ENCODE measurements at places on chromosomes 3 and 15.
A peak's percentile ranks its signal among the peaks of the same experiment; 100 is the strongest.

GRCh38 chr3:21043139-21043538, 707.9 kb downstream of the ZNF385D start:
- DNase-seq = no peak

GRCh38 chr3:109122690-109123089, 4.8 kb upstream of the MORC1 start:
- DNase-seq = no peak

DNA sequence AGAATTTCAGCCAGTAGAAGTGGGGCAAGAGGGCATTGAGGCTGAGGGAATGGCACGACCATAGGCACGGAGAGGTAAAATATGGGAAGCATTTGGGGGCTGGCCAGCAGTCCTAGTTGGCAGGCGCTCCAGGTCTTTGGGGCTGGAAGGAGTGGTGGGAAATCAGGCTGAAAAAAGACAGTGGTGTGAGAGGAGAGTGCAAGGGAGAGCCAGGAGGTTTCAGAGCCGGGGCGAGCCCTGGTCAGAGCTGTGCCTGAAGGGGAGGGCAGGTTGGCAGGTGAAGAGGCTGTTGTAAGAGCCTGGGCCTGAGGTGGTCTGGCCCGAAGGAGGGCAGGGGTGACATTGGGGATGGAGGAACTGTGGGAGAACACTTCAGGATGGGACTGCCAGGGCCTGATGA, 1.6 kb upstream of the IDH3A start:
- no peak for DNase-seq

DNA sequence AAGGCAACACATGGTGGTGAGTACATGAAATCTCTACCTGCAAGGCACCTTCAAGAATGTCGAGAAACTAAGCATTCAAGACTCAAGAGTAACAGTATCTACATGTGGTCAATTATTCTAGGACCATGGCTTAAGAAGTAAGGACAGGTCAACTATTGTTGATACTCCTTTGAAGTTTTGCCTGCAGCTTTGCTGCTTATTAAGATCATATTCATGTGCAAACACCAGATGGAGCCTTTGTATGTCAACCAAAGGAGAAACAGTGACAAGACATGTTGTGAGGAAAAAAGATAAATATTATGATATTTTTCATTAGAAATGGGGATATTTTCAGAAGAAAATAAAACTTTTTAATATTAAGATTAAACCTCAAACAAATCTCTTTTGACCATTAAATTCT, 52.3 kb upstream of the FGF7 start:
- no peak for DNase-seq

DNA sequence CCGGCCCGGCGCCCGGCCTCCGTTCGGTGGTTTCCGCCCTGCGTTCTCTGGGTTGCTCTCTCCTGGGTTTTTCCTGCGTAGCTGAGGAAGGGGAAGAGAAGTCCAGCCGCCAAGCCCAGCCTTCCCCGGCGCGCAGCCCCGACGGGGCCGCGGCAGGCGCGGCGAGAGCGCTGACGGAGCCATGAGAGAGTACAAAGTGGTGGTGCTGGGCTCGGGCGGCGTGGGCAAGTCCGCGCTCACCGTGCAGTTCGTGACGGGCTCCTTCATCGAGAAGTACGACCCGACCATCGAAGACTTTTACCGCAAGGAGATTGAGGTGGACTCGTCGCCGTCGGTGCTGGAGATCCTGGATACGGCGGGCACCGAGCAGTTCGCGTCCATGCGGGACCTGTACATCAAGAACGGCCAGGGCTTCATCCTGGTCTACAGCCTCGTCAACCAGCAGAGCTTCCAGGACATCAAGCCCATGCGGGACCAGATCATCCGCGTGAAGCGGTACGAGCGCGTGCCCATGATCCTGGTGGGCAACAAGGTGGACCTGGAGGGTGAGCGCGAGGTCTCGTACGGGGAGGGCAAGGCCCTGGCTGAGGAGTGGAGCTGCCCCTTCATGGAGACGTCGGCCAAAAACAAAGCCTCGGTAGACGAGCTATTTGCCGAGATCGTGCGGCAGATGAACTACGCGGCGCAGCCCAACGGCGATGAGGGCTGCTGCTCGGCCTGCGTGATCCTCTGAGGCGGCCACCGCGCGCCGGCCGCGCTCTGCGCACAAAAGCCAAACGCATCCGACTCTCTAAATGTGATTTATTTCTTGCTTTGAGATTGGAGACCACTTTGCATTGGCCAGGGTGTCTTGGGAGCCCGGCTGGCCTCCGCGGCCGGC, 727 bp downstream of the RAP2B start:
- peak; percentile 2 for DNase-seq

- DNase-seq = no peak
Measured at GRCh38 chr15:37031198-37031597, 69.2 kb downstream of the MEIS2 start.

DNA sequence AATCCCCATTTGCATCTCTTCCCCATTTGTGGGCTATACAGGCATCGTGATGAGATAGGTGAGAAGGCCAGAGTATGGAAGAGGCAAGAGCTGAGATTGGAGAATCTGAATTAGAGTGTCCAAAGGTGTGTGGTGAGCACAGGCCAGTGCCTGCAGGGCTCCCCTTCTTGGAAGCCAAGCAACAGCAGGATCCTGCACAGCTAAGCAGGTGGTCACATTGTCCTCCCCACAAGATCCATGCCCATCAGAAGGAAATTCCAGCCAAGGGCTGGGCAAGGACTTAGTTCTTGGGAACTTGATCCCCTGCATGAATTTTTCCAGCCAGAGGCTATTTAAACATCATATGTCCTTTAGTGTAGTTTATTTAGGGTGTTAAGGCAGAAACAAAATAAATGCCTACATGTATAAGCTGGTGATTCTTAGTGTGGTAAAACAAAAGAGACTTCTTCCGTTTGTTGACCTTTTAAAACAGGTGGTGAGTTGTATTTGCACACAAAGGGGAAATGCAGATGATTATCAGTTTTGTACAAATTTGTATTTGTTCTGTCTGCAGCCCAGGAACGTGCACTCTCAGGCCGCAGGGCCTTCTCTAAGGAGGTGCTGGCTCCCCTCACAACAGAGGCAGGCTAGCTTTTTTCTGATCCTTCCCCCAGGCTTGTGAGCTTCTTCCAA, 110.2 kb downstream of the PLCL2 start:
- no peak for DNase-seq

GRCh38 chr3:14780927-14781507, 37.7 kb upstream of the FGD5 start:
- no peak for DNase-seq

Measured in activated naive CD8-positive, alpha-beta T cell treated with anti-CD3 and anti-CD28 coated beads, Interleukin-2, amount 50 U/mL, for 16 hours (primary cell).